Stimulated activated CD4-positive, alpha-beta T cell treated with anti-CD3 and anti-CD28 coated beads, Interleukin-4, amount 100 ng/mL, for 4 hours (primary cell): ENCODE measurements at places on chromosomes 4 and X.

DNA sequence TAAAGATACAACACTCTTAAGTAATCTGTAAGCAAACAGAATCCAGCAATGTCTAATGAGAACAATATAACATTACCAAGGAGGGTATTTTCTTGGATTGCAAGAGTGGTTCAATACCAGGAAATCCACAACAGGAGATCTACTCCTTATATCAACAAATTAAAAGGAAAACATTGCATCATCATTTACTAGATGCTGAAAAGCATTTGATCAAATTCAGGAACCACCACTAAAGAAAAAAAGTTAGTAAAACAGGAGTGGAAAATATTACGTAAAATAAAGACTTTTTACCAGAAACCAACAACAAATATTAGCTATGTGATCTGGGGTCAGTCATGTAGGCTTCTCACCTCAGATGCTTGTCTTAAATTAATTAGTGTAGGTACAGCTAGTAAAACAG lies 66.8 kb upstream of the MAB21L2 start:
- DNase-seq, result no peak

- no peak for DNase-seq
Measured at GRCh38 chr4:47462799-47463234, 685 bp downstream of the COMMD8 start.

DNA sequence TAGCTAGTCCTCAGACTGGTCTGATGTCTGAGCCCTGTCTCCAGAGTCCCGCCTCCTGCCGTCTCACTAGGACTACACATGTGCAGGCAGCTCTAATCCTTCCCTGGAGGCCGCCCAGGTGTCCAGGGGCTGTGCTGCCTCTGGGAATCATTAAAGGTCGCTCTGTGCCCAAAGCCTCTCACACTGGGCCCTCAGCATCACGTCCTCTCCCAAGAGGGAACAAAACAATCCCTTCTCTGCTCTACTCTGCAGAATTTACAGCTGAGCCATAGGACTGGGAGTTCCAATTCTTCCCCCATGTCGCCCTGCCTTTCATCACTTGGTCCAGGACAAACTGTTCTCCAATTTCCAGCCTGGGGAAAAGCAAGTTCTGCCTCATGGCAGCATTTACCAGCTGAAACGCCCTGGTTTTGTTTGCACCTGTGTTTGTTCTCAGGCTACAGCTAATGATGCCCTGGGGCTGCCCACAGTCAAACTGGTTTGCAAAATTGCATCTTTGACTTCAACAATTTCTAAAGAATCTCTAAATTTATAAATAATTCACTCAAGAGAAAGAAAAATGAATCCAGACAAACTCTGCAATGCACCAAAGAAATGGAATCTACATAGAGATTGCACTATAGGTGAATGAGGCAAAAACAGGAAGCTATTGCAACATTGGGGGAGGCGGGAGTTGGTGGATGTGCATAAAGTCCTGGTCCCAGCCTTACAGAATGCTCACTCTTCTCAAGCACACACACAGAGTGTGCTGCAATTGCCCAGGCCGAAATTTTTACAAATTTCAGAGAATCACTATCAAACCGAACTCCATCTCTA lies 7.2 kb upstream of the MRFAP1 start:
- DNase-seq, result no peak

DNA sequence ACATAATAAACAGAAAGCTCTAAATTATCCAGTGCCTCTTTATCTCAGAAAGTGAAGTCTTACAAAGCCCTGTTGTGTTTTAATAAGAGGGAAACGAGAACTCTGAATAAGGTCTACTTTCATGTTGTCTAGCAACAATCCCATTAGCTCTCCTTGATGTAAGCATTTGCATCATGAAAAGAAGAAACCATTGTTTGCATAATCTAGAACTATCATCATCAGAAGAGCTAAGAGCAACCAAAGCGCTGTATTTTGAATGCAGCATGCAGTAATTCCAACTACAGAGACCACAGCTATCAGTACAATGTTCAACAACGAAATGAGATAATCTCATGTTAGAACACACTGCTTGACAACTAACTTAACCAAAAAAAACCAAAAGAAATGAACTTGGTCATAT lies 257.1 kb downstream of the CAMK2D start:
- no peak for DNase-seq

- no peak for DNase-seq
Measured at GRCh38 chrX:32525234-32525633, 686.1 kb downstream of the DMD start.

- no peak for DNase-seq
Measured at GRCh38 chrX:916230-916599, 285.6 kb downstream of the SHOX start.

DNA sequence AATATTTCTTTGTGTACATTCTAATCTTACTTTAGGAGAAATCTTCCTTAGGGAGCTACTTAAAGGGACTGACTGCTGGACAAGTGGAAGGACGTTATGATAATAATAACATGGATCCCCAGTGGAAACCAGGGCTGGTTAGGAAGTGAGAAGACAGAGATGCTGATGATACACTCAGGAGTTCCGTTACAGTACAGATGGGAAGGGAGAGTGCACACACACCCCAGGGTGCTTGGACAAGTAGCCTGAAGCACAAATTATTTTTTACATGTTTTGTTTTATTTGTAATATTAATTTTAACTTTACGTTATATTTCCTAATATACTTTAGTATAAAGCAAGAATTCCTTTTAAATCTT lies 84.1 kb downstream of the BMPR1B start:
- no peak for DNase-seq

- no peak for DNase-seq
Measured at GRCh38 chrX:136210243-136210642, 41.0 kb downstream of the MAP7D3 start.

DNA sequence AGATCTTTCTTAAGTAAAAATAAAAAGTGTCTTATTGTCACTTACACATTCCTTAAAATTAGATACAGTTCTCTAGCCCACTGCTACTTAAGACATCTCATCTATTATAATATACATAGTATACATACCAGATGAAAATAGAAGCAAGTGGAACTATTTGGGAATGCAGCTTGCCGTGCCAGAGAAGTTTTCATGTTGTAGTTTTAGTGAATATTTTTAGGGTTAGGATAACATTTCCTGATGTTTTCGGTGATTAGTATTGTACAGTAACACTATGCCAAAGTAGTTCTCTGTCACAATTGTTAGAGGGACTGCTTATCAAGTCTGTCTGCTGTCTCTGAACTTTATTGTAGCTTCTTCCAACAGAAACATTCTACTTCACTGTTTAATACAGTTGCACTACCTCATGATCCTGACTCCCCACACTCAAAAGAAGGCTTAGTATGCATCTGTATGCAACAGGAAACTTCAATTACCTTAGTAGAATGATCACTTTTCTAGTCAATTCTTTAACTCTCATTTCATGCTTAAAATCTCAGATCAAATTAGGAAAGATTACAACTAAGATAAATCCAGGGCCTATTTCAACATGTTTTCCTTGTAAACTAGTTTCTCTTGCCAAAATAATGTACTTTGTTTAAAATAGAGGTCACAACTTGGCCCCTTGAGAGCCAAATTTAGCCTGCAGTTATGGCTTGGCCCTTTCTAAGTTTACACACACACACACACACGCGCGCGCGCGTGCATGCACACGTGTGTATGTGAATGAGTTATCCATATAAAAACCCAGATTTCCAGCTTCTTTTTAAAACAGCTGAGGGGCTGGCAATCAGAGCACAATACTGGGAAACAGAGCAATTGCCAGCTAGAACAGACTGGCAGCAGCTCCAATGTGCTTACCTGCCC lies 42.3 kb upstream of the SRPX start:
- no peak for DNase-seq

GRCh38 chr4:161280929-161281328 lies 882.9 kb downstream of the FSTL5 start:
- no peak for DNase-seq

DNA sequence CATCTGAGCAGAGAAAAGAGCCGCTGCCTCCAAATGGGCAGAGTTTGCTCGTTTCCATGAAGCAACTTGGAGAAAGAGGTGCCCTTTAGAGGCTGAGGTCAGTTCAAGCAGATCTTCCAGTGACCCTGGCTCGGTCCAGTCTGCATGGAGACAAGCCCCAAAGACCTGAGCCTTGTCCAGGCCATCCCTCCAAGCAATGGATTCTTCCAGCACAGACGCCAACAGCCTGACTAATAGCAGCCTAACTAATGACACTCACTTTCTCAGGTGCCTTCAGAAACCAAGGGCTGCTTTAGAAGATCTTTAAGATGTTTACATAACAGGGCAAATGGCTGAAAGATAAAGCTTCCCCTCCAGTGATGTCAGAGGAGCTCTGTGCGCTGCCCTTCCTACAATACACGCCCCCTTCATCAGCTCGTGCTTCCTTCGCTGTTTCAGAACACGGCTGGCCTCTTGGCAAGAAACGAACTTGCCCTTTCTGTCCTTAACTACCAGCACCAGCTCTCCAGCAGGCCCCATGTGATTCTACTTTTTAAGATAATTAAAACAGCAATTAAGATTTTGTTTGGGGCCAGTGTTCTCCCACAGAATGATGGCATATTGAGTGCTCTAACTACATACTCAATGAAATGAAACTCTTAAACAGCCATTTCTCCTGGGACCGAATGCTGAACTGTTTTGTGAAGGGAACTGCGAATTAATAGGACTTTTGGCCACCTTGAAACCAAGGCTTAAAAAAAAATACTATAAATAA lies 119.0 kb downstream of the GPR143 start:
- no peak for DNase-seq

DNA sequence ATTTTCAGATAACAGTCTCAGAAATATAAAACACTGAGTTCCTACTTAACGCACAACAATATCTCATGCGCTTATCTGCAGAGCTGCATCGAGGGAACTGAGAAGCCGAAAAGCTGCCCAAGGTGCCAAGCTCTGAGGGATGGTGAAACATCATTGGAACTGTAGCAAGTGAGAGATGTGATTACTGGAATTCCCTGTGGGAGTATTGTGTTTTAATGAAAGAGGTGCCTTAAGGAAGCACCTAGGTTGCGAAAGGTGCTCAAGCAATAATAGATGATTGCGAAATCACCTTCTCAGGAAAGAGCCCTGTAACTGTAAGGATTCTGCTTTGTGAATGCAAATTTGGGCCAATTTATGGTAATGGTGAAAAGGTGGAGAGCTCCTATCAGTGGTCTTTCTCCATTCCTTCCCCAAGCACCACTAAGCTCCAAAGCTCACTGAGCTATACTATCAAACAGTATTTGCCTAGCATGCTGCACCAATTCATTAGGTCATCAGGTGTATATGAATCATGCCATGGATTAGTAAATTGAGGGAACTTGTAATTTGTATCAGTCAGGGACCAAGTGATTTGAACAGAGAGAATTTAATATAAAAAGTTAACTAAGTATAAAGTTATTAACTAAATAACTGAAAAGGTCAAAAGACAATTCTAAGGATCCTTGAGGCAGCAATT lies 59.0 kb upstream of the ATP8A1 start:
- DNase-seq, result no peak

DNA sequence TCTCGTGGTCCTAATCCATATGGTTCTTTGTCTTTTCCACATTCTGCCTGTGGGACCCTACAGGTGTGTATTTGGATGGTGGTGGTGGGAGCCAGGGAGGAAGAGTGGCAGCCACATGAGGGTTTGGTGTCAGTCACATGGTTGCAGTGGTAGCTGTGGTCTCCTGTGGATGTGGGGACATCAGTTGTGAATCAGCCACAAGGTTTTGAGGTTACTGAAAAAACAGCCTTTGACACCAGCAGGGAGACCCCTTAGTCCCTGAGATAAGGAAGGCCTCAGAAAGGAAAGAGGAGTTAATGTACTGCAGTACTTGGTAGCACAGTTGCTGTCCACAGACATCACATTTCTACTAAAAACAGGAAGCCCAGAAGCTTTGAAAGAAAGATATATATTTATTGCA lies 15.8 kb upstream of the GAGE10 start:
- DNase-seq, result no peak

- DNase-seq, result no peak
Measured at GRCh38 chr4:99234331-99235010, 15.4 kb upstream of the ADH6 start.

DNA sequence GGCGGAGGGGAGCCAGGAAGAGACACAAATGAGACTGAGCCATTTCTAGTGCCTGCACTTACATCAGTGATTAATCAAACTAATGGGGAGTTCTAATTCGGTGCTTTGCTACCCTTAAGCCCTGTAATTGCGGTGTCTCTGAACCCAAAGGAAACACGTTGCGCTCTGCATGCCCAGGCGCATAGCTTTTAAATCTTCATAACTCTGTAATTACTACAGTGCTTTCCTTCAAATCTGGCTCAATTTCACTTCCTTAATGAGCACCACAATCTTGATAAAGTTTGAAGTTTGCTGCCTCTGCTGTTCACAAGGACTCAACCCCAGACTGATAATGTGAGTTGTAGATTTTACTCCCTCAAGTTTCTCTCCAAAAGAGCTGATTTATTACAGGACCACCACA lies 5.7 kb upstream of the NHS start:
- DNase-seq, result no peak

- DNase-seq, result no peak
Measured at GRCh38 chr4:101888472-101888871, 97.9 kb downstream of the BANK1 start.

GRCh38 chr4:52743444-52744019 lies 7.7 kb downstream of the ERVMER34-1 start:
- DNase-seq, result no peak

GRCh38 chrX:150337536-150337935 lies 25.6 kb upstream of the MAMLD1 start:
- no peak for DNase-seq

- no peak for DNase-seq
Measured at GRCh38 chr4:132824761-132825160, 324.3 kb upstream of the PCDH10 start.
